ENCODE measurements at places on chromosomes 3 and 15. TPM values are rescaled to one million over a fixed set of nuclear protein-coding genes. Genes with fewer than 3 reads are reported as not detected.

Gene CISH
- total RNA-seq: 1.6 TPM

DNA sequence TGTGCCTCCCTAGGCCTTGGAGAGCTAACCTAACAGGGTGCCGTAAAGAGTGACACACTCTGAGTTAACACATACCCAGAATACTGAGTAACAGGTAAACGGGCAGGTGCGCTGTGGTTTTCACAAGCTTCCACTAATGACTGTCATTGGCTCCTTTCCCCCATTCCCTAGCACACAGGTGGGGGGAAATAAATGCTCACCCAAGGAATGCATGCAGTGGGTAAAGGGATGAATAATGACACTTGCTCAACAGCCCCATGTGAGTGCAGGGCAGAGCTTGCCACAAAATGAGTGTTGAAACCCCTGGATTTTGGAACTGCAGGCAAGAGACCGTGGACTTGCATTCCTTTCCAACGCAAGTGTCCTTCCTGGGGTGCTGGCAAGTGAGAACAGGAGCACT, 57.6 kb downstream of the ADAMTS17 start:
- no peak for DNase-seq

GRCh38 chr3:170692720-170693119, 106.8 kb upstream of the SLC7A14 start:
- DNase-seq: peak; percentile 21

Gene PARP16
- total RNA-seq: 7.8 TPM

GRCh38 chr3:76122007-76122406, 336.7 kb upstream of the ZNF717 start:
- DNase-seq: peak; percentile 45

Gene CNTN3
- total RNA-seq: not detected

Gene LMCD1
- total RNA-seq: 31.2 TPM
